Caco-2 (cell line): ENCODE measurements at places on chromosomes 3 and 15.
A peak's percentile ranks its signal among the peaks of the same experiment; 100 is the strongest.

GRCh38 chr3:11055496-11055895, 62.9 kb downstream of the SLC6A1 start:
- DNase-seq: no peak

DNA sequence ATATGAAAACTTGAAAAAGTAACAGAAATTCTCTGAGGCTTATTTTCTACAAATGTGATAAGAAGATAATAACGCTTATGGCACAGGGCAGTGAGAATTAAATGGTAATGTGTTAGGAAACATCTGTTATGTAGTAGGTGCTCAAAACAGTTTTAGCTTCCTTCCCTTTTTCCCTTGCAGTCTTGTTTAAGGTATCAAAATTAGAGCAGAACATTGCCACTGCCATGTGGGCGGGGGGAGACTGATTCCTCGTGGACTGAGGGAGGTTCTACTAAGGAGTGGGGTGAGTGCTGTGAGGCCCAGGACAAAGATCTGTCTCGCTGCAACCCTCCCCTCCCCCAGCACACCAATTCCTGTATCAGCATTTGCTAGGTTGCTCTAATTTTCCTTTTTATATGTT, 702.4 kb downstream of the TUSC7 start:
- DNase-seq: no peak

DNA sequence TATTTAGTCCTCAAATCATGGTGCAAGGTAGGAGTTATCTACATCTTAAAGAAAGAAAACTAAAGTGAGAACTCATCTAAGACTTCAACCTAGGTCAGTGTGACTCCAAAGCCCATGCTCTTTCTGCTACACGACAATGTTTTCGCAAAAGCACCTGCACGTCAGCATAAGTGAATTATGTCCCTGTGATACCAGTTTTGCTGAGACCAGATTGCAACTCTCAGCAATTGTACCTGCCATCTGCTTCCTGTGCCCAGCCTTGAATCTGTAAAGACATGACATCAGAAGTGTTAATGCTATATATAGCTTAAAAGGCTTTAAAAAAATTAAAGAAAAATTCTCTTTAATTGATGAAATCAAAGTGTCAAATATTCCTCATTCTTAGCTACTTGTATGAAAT, 43.4 kb downstream of the RETNLB start:
- DNase-seq: no peak

GRCh38 chr15:74326746-74327145, 40.7 kb downstream of the CYP11A1 start:
- no peak for DNase-seq

- peak; percentile 10 for DNase-seq
Observed at GRCh38 chr3:121504618-121505017, 41.2 kb downstream of the POLQ start.

DNA sequence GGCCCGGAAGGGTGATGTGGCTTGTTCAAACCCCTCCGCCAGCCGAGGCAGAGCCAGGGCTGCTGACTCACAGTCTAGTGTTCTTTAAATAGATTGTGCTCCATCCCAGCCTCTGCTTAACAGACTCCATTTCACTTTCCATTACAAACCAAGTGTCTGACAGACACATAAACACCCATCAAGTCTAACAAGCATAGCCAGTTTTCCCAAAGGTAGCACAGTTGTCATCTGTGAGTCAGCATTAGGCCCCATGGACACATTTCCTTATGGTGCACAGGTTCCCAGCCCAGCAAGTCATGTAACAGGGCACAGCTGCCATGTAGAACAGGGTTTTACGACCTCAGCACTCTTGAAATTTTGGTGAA, 109.9 kb upstream of the RAP2B start:
- DNase-seq: no peak
